ENCODE measurements at places on chromosomes 1 and 21.

GRCh38 chr1:54277451-54278341 is 77.7 kb downstream of the MRPL37 start:
- DNase-seq = no peak

- DNase-seq = no peak
Observed at GRCh38 chr1:245645406-245645805, 490.6 kb downstream of the KIF26B start.

DNA sequence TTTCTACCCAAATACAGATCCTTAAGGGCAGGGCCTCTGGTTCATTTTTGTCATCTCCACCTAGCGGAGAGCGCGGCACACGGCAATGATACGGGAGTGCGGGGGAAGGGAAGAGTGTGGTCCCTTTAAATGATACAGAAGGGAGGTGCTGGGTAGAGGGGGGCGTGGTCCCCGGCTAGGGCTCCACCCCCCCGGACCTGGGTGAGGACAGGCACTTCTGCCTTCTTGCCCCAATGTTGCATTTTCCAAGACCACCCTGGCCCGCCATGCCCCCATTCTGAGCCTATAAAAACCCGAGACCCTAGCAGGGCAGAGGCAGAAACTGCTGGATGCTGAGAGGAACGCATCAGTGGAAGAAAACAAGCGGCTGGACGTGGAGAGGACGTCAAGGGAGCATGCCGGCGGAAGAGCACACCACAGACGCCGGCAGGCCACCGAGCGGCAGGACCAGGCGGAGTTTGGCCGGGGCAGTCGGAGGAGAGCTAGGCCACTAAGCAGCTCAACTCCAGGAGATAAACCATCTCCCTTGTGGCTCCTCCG is 30.0 kb downstream of the LRRC3 start:
- DNase-seq = no peak

DNA sequence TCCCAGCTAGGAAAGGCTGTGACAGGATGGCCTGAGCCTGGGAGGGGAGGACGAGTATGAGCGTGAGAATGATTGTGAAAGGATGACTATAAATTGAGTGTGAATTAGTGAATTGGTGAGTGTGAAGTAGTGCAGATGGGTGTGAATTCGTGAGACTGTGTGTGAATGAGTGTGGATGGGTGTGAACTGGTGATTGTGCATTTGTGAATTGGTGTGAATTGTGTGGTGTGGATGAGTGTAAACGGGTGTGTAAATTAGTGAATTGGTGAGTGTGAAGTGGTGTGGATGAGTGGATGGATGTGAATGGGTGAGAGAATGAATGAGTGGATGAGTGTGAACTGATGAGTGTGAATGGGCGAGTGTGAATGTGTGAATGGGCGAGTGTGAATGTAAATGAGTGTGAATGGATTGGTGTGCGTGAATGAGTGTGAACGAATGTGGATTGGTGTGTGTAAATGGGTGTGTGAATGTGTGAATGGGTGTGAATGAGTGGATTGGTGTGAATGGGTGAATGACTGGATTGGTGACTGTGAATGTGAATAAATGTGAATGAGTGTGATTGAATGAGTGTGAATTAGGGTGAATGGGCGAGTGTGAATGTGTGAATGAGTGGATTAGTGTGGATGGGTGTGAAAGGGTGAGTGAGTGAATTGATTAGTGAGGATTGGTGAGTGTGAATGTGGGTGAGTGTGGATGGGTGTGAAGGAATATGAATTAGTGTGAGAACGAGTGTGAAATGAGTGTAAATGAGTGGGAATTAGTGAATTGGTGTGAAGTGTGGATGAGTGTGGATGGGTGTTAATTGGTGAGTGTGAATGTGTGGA is 7.7 kb upstream of the MXRA8 start:
- no peak for DNase-seq

DNA sequence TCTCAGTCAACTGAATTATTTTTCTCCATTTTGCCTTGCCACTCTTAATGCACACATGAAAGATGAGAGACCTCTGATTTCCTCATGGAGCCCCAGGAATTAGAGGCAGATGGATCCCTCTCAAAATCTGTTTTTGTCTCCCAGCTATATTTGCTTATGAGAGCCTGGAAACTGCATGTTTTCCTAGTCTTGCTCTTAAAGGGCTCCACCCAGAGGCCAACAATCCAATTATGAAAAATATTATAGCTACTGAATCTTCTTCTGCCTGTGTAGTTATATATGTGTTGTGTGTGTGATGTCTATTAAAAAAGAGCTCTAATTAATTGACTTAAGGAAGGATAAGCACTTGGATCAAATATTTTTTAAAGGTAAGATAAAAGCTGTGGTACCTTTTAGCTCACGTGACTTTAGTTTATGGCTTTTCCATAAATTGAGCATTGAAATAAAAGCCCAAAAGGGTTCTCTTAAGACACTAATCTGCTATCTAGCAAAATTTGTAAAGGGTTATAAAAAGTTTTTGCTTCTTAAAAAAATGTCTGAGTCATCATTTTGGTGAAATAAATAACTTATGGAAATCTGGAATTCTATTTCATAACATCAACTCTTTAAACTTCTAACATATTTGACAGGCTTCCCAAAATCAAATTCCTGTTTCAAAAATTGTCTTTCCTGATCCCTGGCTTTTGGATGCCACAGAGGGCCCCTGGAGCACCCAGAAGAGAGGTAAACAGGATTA is 31.2 kb upstream of the TSPEAR start:
- no peak for DNase-seq

DNA sequence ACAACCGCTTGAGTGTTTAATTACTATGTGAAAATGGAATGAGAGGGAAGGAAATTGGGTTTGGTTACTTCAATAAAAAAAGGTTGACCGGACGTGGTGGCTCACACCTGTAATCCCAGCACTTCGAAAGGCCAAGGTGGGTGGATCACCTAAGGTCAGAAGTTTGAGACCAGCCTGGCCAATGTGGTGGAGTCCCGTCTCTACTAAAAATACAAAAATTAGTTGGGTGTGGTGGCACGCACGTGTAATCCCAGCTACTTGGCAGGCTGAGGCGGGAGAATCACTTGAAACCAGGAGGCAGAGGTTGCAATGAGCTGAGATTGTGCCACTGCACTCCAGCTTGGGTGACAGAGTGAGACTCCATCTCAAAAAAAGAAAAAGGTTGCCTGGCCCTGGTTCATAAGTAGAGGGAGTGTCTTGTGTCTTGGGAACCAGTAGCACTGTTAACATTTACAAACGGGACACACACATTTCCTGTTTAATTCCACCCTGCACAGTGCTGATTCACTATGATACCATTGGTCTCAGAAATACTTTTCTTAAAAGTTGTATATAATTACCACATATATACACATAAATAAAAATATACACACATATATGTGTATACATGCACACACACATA is 27.6 kb upstream of the CLDN14 start:
- no peak for DNase-seq

- DNase-seq = no peak
Observed at GRCh38 chr1:24353292-24353891, 34.2 kb downstream of the GRHL3 start.

GRCh38 chr1:151822404-151822803 is 9.2 kb downstream of the RORC start:
- no peak for DNase-seq

GRCh38 chr1:37162059-37162458 is 127.7 kb upstream of the GRIK3 start:
- no peak for DNase-seq

GRCh38 chr1:209425959-209426358 is 157.6 kb upstream of the CAMK1G start:
- no peak for DNase-seq

GRCh38 chr1:175742790-175743459 is 470 bp downstream of the TNR start:
- peak; percentile 4 for DNase-seq

DNA sequence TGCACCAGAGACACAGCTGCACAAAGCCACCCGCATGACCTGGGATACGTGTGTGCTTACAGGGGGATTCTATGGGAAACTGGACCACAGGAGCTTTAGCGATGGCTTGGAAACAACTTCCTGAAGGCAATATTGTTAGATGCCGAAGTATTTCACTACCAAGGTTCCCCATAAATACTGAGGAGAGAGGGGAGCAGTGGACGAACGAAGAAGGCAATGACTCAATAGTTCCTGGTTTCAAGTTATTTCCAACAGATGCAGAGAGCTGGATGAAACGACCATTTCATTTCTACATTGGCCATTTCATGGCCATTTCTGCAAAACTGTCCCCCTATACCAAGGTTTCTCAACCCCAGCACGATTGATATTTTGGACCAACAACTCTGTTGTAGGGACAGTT is 61.3 kb downstream of the CD34 start:
- DNase-seq = no peak

GRCh38 chr1:218904416-218904815 is 269.3 kb upstream of the LYPLAL1 start:
- DNase-seq = no peak

GRCh38 chr21:42117229-42117966 is 46.3 kb downstream of the UMODL1 start:
- peak; percentile 64 for DNase-seq

GRCh38 chr1:236514703-236515442 is 8.9 kb upstream of the LGALS8 start:
- no peak for DNase-seq

- no peak for DNase-seq
Observed at GRCh38 chr1:91733108-91733710, 152.7 kb downstream of the TGFBR3 start.

GRCh38 chr1:87242445-87243185 is 86.1 kb upstream of the LMO4 start:
- DNase-seq = no peak

DNA sequence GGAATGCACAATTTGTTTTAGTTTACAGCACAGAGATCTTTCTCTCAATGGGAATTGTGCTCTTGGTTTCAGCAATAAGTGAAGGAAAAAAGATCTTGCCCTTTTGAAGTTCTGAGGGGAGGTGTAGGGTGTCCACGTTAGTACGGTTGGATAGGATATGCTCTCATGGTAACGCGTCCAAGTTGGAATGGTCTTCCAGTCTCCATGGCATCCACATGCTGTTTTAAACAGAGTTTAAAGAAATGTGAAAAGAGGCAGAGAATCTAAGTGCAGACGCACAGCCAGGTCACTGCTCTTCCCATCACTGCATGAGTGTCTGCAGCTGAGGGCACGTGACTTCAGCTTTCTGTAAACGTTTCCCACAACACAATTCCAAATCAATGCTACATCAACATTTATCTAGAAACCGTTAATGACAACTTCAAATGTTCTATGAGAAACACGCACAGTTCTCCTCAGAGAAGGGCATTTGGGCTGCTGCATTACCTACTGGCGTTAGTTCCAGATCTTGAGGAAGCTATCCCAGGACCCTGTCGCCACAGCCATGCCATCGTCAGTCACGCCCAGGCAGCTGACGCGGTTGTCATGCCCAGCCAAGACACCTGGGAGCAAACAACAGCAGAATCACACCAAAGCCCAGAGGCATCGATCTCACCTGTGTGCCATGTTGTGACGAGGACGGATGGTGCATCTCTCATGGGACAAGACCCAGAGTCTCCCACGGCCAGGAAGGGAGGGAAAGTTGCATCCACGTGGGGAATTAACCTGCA is 8.8 kb upstream of the NADK start:
- DNase-seq = no peak

- DNase-seq = no peak
Observed at GRCh38 chr1:230091473-230092231, 24.6 kb downstream of the GALNT2 start.

- peak; percentile 71 for DNase-seq
Observed at GRCh38 chr1:35505911-35506798, 51.0 kb downstream of the KIAA0319L start.

GRCh38 chr1:9196129-9197040 is 38.2 kb upstream of the H6PD start:
- DNase-seq = peak; percentile 88

DNA sequence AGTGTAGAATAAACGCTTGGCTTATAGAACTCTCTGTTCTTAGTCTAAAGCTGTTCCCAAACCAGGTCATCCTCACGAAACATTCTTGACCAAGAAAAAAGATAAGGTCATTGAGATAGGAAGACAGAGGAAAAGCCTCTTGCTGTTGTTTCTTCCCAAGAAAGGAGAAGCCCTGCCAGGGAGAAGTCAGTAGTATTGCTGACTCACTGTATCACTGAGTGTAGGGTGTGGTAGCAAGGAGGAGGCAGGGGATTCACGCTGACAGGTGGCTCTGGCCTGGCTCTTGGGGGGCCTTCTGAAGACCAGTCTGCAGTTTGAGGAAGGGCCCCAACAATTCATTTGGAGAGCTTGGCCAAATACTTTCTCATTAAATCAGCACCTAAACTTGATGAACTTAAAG is 97.8 kb downstream of the CD247 start:
- DNase-seq = no peak

DNA sequence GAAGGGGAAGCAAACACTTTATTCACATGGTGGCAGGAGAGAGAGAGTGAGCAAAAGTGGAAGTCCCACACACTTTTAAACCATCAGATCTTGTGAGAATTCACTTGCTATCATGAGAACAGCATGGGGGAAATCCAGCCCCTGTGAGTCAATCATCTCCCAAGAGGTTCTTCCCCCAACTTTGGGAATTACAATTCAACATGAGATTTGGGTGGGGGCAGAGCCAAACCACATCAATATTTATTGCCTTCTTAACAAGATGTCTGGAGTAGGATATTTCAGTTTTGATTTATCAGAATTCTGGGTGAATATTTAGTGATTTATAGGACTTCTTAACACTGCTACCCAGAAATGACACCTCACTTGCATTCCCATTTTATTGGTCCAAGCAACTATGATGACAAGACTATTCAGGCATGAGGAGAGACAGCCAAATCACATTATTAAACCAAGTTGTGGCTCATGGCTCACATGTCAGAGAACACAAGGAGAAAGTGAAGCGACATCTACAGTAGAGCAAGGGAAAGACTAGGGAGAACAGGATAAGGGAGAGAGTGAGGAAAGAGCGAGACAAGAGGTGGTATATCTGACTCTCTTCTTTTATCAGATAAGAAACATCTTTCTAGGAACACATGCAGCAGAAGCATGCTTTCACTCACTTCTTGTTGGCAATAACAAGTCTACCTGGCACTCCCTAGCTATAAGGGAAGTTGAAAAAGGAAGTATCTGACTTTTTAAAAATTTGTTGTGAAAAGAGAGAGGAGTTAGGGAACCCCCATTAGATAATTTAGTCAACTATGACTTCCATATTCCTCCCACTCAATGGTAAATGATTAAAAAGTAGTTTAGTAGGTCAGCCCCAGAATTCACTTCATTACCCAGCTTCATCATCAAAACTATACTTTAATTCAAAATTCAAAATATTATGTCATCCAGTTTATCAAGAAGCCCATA is 36.6 kb upstream of the PTPRC start:
- peak; percentile 74 for DNase-seq

GRCh38 chr1:151277249-151277648 is 4.8 kb upstream of the ZNF687 start:
- no peak for DNase-seq

Measured in stromal cell of bone marrow (primary cell).